ENCODE measurements at places on chromosomes 7 and 10. TPM values are rescaled to one million over a fixed set of nuclear protein-coding genes. Genes with fewer than 3 reads are reported as not detected.

Gene LIPK
- not detected for total RNA-seq

Gene COBL
- not detected for total RNA-seq

Gene SPDYE5
- total RNA-seq: not detected

Gene RNLS
- 8.1 TPM for total RNA-seq

Gene HOXA10
- not detected for total RNA-seq

Gene PAPOLB
- total RNA-seq: 0.17 TPM

Gene ELFN1
- 0.09 TPM for total RNA-seq

Gene RNF148
- total RNA-seq: 6.1 TPM

Gene ADRA2A
- not detected for total RNA-seq

Gene PRXL2A
- total RNA-seq: 98.7 TPM

Gene H2BK1
- not detected for total RNA-seq

Gene OGDHL
- 2.6 TPM for total RNA-seq

Gene VPS37D
- 10.1 TPM for total RNA-seq

Gene ACTL6B
- not detected for total RNA-seq

Gene ZNF722
- total RNA-seq: not detected

Gene C10orf105
- total RNA-seq: not detected

Gene SNCG
- not detected for total RNA-seq

Gene CEP55
- 67.9 TPM for total RNA-seq

Gene TRIM74
- 0.31 TPM for total RNA-seq

All from A673 (cell line).